Forelimb muscle (tissue), 1 donor: ENCODE measurements at places on chromosomes 2 and 18.

DNA sequence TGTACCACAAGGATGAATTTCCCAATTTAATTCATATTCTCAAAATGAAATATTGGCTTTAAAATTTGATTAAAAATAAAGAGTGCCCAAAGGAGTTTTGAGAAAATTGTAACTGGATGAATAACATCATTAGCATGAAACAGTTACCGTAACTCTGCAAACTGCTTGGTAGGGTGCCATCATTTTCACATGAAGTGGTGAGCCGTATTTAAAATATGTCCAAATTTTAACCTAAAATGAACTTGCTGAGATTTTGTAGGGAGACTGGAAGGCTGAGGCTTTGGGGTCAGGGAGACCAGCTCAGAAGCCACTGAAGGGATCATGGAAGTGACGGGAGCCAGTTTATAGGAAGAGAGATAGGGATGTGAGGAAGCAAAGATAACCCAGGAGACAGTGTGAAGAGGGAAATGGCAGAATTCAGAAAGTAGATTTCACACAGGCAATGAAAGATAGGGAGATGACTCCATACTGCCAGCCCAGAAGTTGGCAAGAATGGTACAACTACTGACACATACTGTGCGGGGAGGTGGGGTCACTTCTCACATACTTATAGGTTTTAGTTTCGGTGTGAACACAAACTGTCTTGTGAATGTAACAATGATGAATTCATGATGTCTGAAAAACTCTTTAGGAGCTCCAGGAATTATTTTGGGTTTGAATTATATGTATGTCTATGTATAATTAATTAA is 53.8 kb downstream of the EFEMP1 start:
- no peak for DNase-seq

GRCh38 chr18:75491361-75491760 is 63.9 kb upstream of the SMIM21 start:
- no peak for DNase-seq

GRCh38 chr18:5841518-5841917 is 53.8 kb downstream of the TMEM200C start:
- DNase-seq: no peak

- no peak for DNase-seq
Measured at GRCh38 chr2:205187731-205188130, 494.6 kb upstream of the NRP2 start.

DNA sequence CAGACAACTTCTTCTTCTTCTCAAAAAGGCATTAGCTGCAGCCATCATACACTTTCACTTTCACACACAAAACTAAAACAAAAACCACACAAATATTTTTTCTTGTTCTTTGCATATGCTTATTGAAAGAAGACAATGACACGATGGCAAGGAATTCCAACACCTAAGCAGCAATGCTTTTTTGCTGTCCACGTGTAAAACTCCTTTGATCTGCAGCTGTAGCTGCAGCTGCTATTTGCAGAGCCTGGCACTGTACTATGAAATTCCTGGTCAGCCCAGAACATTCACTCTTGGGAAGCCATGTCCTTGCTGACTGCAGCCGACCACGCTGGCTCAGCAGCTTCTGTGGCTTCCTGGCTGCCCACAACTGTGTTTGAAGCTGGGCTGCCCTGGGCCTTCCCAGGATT is 316.2 kb downstream of the CDH2 start:
- no peak for DNase-seq

DNA sequence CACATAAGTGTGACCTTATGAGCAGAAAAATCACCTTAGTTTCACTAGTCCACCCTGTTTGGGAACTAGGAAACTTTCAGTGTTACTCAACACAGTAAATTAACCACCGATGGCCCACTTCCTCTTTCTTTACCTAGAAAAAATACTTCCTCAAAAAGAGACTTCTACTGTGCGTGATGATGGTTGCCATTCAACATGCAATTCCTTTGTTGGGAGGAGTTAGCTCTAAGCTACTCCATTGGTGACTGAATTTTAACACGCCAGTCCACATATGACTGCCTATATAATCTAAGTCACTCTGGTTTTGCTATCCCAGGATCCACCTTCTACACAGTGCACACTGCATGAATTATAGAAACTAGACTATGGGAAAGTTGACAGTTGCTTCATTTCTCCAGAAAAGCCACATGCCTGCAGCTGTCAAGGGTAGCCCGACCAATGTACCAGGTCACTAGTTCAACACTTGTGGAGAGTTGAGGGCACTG is 47.8 kb upstream of the REG3G start:
- no peak for DNase-seq

DNA sequence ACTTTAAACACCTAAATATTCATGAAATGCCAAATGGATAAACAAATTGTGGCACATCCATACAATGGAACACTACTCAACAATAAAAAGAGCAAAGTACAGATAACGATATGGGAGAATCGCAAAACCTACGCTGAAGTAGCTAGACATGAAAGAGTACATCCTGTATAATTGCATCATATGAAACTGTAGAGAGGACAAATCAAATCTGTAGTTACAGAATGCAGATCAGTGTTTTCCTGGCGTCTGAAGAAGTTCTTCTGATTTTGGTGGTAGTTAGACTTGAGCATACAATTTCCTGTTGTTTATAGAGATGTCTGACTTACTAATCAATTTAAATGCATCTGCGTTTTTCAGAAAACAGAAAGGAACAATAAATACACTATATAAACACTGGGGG is 394.4 kb downstream of the SOCS6 start:
- no peak for DNase-seq

DNA sequence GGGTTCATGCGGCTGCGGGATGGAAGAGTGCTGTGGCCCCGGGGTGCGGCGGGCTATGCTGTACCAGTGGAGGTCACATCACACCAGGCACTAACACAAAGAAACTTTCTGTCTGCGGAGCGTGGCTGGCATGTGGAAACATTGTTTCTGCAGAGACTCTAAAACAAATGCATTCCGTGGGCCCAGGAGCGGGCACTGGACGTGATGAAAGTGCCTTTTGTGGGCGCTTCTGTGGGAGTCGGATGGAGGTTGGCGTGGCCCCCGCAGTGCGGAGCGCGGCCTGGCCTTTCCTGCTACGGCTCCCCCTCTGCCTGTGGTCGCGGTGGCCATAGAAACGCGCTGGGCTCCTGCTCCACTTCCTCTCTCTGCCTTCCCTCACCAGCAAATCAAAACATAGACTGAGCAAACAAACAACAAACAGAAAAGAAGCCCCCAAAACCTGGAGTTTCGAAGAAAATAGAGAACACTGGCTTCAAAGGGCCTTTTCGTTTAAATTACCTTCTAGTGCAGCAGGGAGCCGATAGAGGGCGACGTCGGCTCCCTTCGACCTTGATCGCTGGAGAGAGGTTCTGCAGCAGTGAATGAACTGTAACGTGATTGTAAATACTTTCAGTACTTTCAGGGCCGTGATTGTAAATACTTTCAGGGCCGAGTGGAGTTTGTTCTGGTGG is 51.4 kb downstream of the KIF5C start:
- peak; percentile 22 for DNase-seq

- no peak for DNase-seq
Measured at GRCh38 chr2:17849275-17849674, 29.2 kb upstream of the KCNS3 start.

DNA sequence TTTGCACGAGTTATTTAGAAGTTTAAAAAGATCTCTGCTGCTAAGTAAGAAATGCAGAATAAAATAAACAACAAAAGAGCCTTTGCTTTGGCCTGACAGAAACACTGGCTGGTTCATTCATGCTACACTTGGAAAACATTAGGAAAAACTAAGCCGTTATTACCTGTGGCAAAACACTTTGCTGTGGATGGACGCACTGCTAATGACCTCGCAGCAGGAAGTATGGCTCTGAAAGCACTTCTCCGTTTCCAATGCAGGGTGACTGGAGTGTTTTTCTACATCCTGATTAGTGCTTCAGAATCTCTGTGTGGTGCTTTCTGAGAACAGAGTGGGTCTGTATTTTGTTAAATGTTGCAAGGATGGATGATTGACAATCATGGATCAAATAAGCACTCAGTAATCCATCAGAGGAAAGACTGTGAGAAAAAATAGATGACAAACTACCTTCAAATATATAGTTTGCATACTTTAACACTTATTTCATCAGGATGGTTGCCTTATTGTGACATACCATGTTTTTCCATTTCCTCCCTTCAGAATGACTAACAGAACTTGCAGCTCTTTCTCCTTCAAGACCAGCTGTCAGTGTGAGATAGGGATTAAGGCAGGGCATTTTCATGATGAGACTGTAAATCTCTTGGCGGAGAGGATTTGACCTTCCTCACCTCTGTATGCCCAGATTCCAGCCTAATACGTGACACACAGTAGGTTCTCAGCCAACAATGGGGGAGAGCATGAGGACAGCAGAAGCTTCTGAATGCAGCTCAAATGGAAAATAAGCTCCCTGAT is 38.0 kb downstream of the LINC00305 start:
- DNase-seq: no peak

- no peak for DNase-seq
Measured at GRCh38 chr2:85063981-85064599, 69.1 kb upstream of the TCF7L1 start.

- DNase-seq: no peak
Measured at GRCh38 chr2:205640716-205641115, 41.6 kb upstream of the NRP2 start.

DNA sequence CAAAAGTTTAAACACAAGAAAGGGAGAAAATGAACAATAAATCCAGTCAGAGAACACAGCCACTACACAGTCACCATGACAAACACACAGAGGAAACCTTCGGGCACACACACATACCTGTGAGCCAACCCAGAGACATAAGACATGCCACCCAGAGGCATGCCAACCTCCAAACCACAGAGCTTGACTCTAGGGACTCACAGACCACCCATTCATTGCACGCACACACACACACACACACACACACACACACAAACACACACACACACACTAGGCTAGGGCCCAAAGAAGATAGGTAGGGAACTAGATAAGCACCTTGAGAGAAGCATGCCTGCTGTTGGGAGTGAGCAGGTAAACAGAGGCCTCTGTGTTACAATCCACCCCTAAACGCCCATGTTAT is 9.1 kb downstream of the SIX3 start:
- no peak for DNase-seq

GRCh38 chr2:178829981-178830380 is 22.8 kb upstream of the TTN start:
- DNase-seq: no peak

GRCh38 chr2:113160962-113161361 is 12.8 kb upstream of the PSD4 start:
- no peak for DNase-seq

DNA sequence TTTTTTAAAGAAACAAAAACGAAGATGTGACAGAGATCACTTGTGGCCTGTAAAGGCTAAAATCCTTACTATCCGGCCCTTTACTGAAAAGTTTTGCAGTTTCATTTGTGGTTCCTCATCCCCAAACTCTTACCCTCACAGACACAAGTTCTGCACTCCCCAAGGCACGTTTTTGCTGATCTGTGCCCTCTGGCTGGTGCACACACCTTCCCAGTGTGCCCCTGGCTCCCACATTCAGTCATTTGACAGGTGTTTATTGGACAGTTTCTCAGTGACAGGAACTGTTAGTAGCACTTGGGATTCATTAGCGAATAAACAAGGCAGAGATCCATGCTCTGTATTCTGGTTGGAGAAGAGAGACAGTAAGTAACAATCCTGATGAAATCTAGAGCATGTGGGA is 22.8 kb downstream of the ZAP70 start:
- DNase-seq: no peak

DNA sequence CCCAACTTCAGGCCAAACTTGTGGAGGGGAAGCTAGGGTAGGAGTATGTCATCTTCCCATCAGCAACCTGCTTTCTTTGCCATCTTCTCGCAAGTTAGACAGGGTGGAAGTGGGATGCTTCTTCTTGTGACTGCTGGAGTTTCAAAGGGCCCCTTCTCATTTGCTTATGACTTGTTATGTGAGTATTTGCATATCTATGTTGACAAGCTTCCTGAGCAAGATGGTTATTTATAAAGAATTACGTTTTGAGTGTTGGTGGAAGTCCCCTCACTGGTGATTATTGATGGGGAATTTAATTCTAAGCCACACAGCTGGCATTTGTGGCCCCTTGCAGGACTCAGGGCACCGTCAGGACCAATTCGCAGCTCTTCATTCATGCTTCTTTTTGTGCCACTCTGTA is 791.0 kb downstream of the LRRTM4 start:
- no peak for DNase-seq

DNA sequence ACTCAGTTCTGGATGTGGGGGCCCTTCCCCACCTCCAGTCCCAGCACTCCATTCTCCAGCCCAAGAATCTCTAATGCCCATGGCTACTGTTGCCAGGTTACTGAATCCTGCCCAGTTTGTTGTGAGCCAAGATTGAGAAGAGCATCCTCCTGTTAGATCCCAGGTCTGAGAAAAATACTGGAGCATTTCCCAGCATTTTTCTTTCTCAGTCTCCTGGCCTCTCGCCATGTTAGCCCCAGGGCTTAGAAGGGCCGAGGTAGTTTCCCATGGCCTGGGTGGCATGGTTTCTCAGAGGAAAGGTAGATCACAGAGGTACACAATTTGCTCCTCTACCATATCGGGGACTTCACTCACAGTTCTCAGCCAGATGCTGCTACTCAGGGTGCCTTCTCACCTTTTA is 135.7 kb downstream of the OTX1 start:
- DNase-seq: no peak

DNA sequence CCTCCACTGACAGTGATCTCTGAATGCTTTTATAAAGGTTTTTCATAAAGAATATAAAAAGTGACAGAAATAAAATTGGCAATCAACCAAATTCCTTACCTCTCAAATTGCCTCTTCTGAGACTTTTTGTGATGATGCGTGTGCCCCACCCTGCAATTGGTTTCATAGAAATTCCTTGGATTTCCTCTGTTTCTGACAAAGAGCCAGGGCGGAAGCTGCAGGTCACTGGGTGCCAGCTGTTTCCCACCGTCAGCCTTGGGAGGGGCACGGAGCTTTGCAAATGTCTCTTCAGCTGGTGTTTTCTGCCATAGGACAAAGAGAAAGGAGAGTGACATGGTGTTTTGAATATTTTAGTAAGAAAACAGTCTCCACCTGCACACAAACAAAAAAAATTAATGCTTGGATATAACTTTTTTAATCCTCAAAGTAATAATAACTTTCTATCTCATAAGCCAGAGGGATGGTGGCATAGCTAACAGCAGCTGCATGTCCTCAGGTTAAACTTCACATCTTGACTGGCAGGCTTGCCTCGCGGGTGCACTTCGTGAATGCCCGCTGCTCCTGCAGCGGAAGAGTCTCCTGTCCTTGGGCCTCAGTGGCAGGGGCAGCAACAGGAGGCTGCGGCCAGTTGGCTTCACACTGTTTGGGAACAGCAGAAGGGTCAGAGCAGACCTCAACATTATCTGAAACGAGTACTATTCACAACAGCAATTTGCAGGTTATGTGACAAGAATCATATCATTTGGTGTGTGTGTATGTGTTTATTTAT is 24.7 kb downstream of the AGAP1 start:
- no peak for DNase-seq

DNA sequence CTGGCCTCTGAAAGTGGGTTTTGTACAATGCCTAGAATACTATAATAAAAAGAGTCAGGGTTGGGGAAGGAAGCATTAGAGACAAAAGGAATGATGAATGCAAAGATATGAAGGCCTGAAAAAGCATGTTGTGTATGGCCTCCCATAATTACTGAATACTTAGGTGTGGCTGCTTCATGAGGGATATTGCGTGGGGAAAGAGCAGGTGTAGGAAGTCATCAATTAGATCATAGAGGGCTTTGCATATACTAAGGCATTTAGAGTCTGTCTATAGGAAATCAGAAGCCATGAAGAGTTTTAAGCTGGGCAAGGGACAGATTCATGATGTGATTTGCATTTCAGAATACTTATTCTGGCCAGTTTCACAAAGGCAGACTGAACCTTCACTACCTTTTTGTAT is 48.2 kb downstream of the NCOA1 start:
- DNase-seq: no peak
